ENCODE measurements at places on chromosomes 11 and 22.
A peak's percentile ranks its signal among the peaks of the same experiment; 100 is the strongest.

GRCh38 chr11:24453129-24453718, 43.6 kb upstream of the LUZP2 start:
- DNase-seq = no peak

DNA sequence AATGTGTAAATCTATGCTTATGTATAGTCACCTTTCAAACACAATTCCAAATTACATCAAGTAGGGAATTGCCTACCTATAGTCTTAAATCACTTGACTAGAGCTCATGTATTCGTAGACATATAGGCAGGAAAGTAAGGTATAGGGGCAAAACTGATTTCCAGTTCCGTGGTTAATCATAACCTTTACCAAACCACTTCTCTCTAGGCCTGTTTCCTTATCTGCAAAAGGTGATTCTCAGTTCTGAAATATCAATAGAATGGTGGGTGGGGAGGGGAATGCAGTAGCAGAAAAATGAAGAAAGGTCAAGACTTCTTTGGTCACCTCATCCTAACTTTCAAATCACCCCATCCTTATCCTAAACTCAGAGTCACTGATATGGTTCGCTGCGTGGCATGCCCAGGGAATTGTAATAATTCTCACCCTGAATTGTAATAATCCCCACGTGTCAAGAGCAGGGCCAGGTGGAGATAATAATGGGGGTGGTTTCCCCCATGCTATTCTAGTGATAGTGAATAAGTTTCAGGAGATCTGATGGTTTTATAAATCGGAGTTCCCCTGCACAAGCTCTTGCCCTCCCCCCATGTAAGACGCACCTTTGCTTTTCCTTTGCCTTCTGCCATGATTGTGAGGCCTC, 1.9 kb upstream of the ANO5 start:
- DNase-seq = no peak

DNA sequence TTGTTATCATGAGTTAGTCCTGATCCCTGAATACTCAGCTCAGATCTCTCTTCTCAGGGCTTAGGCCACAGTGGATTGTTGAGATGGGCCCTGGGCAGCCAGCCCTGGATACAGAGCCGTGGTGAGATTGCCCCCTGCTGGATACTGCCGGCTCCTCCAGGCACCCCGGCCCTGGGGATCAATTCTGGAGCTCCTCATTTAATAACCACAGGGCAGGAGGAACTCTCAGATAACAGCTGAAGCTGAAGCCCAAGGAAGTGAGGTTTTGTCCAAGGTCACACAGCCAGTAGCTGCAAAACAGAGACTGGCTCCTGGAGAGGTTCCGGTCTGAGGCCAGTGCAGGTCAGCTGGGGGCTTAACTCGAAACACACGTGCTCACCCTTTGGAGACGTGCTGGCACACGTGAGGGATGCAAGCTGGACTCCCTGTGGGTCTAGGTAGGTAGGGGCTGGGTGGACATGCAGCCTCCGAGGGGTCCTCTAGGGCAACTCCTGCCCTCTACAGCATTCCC, 16.0 kb downstream of the USH1C start:
- peak; percentile 84 for DNase-seq

- DNase-seq = no peak
These were observed 101.9 kb downstream of the MICAL2 start for GRCh38 chr11:12212174-12212820.

DNA sequence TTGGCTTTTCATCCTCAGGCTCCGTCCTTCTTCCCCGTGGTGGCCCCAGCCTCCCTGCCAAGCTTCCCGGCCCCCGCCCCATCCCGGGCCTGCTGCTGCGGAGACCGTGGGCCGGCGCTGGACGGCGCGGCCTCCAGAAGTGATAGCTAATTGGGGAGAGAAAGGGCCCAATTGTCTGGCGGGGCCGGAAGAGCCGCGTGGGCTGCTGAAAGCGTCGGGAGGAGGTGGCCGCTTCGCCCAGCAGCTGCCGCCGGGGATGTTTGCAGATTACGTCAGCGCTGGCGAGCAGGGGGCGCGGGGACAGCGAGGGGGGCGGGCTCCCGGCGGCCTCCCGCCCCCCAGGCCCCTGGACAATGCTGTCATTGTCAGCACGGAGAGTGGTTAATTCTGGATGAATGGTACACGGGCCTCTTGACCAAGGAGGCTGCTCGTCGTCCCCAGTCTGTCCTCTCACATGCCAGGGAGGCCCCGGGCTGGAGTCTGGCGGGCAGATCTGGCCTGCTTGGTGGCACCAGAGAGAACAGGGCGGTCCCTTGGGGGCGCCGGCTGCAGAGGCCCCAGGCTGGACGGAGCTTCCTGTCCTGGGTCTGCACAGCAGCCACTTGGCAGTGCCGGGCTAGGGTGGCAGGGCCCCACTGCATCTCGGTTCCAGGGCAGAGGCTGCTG, 1.6 kb downstream of the SMIM38 start:
- DNase-seq = no peak

GRCh38 chr11:69904974-69905535, 85.8 kb upstream of the FGF3 start:
- DNase-seq = no peak

GRCh38 chr11:22079133-22079872, 113.6 kb upstream of the ANO5 start:
- DNase-seq = no peak

DNA sequence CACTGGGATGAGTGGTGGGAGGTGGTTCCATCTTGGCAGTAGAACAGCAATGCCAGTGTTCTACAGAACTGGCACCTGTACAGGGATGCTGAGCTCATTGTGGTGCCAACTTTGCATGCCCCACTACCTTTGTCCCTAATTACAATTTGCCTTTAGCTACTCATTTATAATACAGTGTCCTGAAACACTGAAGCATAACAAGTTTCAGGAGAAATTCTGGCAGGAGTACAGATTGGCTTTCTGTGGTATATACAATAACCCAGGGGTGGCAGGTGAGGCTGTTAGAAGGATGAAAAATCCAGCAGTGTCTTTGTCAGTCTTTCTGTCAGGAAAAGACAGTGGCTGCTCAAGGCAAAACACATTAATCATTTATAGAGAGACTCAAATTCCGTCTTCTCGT, 240.3 kb downstream of the FAM76B start:
- no peak for DNase-seq

GRCh38 chr22:28282405-28283067, 363.5 kb upstream of the PITPNB start:
- DNase-seq = no peak

DNA sequence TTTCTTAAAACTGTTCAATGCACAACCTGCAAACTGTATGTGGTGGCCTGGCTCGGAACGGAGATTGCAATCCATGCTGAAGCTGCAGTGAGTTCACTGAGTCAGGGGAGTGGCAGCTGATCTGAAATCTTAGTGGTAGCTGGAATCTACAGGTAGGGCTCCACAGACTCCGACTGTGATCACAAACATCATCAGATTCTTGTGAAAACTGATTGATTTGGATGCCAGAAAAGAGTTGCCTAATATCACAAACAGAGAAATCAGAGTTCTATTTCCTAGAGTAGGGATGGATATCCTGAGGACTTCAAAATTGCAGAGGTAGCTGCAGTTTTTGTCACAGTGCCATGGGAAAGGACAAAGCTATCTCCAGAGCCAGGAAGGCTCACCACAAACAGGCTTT, 57.5 kb upstream of the SC5D start:
- no peak for DNase-seq

- DNase-seq = no peak
These were observed 395.0 kb downstream of the OPCML start for GRCh38 chr11:133137270-133137669.

DNA sequence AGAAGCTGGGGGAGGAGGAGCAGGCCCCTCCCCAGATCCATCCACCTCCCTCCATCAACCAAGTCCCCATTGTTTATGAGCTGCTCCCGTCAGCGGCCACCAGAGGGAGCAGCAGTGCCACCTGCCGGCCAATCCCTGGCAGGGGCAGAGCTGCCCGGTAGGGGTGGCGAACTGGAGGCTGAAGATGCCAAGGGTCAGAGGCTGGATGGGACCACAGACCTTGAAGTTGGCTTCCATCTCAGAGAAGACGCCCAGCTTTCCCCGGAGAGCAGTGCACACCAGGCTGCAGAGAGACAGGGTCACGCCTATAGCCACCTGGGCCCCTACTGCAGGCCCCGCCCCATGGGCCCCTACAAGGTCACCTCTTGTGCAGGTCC, 3.6 kb downstream of the FIBP start:
- peak; percentile 90 for DNase-seq

GRCh38 chr22:40218723-40219294, 41.1 kb downstream of the TNRC6B start:
- DNase-seq = no peak

- no peak for DNase-seq
These were observed 68.5 kb upstream of the PITPNB start for GRCh38 chr22:27987557-27987956.

- peak; percentile 44 for DNase-seq
These were observed 393 bp downstream of the ST13 start for GRCh38 chr22:40855979-40856512.

GRCh38 chr11:41281131-41281742, 178.2 kb downstream of the LRRC4C start:
- no peak for DNase-seq

DNA sequence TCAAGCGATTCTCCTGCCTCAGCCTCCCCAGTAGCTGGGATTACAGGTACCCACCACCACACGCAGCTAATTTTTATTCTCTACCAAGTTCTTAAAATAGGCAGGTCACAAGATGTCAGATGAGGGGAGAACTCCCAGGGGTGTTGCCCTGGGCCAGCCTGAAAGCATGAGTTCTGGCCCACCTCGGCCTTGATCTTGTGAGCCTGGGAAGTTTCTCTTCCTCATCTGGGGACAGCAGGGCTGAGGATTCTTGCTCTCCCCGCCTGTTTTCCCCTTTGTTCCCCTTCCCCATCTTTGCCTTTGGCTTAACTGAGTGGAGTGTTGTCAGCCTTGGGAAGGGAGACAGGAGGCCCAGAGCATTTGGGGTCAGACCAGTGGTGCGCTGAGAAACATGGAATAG, 3.5 kb downstream of the PDXP start:
- DNase-seq = no peak

- DNase-seq = no peak
These were observed 64.7 kb downstream of the DGCR2 start for GRCh38 chr22:19057539-19057938.

- peak; percentile 21 for DNase-seq
These were observed 668 bp downstream of the MADD start for GRCh38 chr11:47270331-47271271.

- no peak for DNase-seq
These were observed 13.2 kb downstream of the FZD4 start for GRCh38 chr11:86941871-86942599.

DNA sequence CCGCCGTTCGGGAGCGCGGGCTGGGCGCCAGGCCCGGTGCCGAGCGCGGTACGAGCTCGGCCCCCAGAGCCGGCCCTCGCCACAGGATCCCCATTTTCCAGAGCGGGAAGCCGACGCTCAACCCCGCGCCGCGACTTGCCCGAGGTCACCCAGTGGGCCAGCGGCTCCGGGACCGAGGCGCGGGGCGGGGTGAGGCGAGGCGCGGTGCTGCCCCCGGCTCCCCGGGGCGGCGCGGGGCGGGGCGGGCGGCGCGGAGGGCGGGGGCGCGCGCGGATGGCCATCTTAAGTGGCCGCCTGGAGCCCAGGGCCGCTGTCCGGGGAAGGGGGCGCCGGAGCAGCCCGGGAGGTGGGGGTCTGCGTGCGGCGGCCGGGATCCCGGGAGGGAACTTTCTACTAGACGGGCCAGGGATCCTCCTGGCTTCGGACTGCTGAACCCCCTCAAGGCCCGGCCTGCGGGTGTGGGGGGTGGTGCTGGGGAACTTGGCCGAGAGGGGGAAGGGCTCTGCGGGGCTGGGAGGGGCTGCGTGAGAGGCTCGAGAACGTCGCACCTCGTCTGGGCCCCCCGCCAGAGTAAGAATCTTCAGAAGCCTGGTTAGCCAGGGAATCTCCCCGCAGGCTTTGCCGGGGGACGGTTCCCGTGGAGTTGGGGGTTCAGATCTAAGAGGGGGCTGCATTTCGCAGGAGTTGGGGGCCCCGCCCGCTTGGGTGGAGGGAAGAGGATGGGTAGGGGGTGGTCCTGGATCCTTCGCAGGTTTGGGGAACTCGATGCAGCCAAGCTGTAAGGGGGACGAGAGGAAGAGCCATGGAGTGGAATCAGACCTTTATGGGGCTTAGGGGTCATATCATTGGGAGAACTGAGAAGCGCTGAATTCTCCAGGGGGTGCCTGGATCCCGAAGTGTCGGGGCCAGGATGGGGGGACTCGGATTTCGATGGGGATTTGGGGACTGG, 678 bp upstream of the INPPL1 start:
- peak; percentile 68 for DNase-seq

GRCh38 chr11:64292460-64293254, 1.6 kb downstream of the KCNK4 start:
- DNase-seq = no peak

- no peak for DNase-seq
These were observed 58.8 kb downstream of the SLN start for GRCh38 chr11:107653076-107653475.
